Colonic mucosa (tissue), 4 donors: ENCODE measurements at places on chromosomes 11 and 22. TPM values are rescaled to one million over a fixed set of nuclear protein-coding genes. Genes with fewer than 3 reads are reported as not detected.

DNA sequence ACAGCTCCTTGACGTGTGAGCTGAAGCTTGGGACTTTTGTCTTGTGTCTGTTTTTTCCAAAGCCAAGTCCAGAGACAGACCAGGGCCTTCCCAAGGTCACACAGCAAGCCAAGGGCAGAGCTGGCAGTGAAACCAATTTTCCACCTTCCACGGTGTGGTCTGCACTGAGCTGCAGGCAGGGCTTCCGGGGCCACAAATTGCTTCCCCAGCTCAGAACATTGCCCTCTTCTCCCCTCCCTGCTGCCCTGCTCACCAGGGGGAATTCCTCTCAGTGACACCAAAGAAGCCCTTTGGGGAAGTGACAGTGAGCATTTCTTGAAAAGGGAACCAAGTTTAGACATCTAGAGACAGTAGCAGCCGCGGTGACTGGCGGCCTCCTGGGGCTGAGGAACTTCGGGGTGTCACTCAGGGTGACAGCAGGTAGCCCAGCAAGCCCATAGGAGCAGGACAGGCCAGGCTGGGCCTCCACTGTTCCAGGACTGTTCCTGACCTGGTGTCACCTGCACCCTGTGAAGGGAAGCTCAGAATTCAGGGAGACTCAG lies 9.2 kb downstream of the FXYD2 start:
- peaks cover 18% of the 10 kb centered on the region for H3K4me1 ChIP-seq
- peak overlapping the region; percentile 67 for H3K27ac ChIP-seq
- no peaks in the 10 kb centered on the region for H3K27me3 ChIP-seq
- H3K36me3 ChIP-seq = no peaks in the 10 kb centered on the region

The KRTAP5-8 gene
- not detected for total RNA-seq

- H3K4me3 ChIP-seq = no peak overlapping the region
- H3K4me1 ChIP-seq = peaks cover 7% of the 10 kb centered on the region
- H3K27ac ChIP-seq = no peak overlapping the region
- no peak for DNase-seq
Measured at GRCh38 chr11:74014880-74015279, 6.0 kb upstream of the UCP3 start.

- H3K4me3 ChIP-seq = no peak overlapping the region
- no peaks in the 10 kb centered on the region for H3K4me1 ChIP-seq
- no peaks in the 10 kb centered on the region for H3K36me3 ChIP-seq
- H3K27ac ChIP-seq = no peak overlapping the region
- peaks cover 10% of the 10 kb centered on the region for H3K27me3 ChIP-seq
- no peak for DNase-seq
Measured at GRCh38 chr22:50002791-50003190, 9.8 kb downstream of the IL17REL start.

DNA sequence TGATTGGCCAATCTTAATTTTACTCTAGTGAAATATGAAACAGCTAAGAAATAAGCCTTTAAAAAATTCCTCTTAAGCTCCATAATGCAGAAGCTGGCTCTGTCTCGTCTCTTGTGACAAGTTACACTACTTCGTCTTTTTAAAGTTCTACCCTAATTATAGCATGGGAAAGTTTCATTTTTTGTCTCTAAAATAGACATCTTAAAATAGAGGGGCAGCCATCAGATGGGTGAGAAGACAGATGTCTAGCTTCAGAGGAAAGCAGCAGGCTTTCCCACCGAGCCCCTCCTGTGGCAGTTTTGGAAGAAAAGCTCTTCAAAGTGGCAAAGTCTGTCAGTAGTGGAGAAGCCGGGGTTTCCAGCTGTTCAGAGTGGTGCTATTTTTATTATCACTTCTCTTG lies 39.5 kb downstream of the XRRA1 start:
- DNase-seq = no peak
- no peaks in the 10 kb centered on the region for H3K36me3 ChIP-seq
- H3K4me3 ChIP-seq = no peak overlapping the region

- H3K27me3 ChIP-seq = no peaks in the 10 kb centered on the region
- H3K36me3 ChIP-seq = no peaks in the 10 kb centered on the region
- no peak for DNase-seq
- no peak overlapping the region for H3K27ac ChIP-seq
Measured at GRCh38 chr22:20058989-20059770, 20.9 kb upstream of the DGCR8 start.

The RNASEH2C gene
- total RNA-seq = 26.1 TPM

GRCh38 chr22:43740587-43741270 lies 71.4 kb downstream of the EFCAB6 start:
- H3K36me3 ChIP-seq = no peaks in the 10 kb centered on the region
- H3K27ac ChIP-seq = no peak overlapping the region
- no peak for DNase-seq
- no peaks in the 10 kb centered on the region for H3K27me3 ChIP-seq

DNA sequence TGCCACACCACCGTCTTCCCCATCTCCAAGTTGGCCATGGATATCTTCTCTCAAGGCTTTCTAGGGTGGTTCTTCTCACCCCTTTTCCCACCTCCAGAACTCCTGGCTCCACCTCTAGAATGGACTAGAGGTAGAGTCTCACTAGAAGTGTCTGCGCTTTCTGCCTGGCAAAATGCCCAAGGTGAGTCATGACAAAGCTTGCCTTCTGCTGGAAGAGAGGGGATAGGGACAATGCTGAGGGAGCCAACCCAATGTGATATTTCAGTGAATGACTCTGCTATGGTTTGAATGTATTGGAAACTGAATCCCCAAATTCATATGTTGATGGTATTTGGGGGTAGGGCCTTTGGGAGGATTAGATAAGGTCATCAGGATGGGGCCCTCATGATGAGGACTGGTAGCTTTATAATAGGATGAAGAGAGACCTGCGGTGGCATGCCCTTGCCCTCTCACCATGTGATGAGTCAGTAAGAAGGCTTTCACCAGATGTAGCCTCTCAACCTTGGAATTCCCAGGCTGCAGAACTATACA lies 4.1 kb upstream of the CD82 start:
- H3K27me3 ChIP-seq = no peaks in the 10 kb centered on the region
- no peaks in the 10 kb centered on the region for H3K36me3 ChIP-seq
- no peak overlapping the region for H3K4me3 ChIP-seq
- no peak overlapping the region for H3K27ac ChIP-seq
- no peak for DNase-seq

DNA sequence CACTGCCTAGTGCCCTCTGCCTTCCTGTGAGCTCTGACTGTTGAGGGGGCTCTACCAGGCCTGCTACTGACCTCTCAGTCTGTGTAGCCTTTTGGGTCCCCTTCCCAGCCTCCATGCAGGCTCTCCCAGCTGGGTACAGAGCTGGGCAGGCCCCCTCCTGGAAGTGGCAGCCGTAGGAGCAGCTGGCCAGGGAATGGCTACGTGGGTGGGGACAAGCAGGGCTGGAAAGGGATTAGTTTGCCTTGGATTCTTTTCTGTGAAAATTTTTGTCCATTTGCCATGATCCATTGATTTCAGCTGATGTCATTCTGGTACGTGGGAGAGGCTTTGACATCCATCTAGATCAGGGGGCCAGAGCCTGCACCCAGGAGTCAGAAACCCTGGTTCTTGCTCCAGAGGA lies 23.9 kb upstream of the NECTIN1 start:
- H3K27me3 ChIP-seq = no peaks in the 10 kb centered on the region
- H3K36me3 ChIP-seq = no peaks in the 10 kb centered on the region
- DNase-seq = no peak
- no peak overlapping the region for H3K27ac ChIP-seq

The RFPL3 gene
- total RNA-seq = not detected

DNA sequence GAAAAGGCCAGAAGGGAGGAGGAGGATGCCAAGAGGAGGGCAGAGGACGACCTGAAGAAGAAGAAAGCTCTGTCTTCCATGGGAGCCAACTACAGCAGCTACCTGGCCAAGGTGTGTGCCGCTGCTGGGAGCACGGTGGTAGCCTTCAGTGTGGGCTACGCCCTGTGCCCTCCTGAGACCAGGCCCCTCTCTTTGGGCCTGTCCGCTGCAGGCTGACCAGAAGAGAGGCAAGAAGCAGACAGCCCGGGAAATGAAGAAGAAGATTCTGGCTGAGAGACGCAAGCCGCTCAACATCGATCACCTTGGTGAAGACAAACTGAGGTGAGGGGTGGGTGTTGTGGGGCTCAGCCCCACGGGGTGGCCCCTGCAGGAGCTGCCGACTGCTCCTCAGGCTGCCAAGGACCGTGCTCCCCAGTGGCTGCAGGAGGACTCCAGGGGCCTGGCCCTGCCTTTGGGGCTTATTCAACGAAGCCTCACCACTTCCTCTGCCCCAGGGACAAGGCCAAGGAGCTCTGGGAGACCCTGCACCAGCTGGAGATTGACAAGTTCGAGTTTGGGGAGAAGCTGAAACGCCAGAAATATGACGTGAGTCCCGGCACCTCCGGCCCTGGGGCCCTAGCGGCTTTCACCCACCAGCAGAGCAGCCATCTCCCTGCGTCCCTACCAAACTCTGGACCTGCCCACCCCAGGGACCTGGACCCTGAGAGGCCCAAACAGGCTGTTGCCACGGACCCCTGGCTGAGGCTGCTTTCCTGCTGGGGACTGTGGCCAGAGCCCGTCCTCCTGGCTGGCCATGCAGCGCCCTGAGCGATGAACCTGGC lies 12.6 kb upstream of the MRPL23 start:
- no peaks in the 10 kb centered on the region for H3K4me1 ChIP-seq
- no peaks in the 10 kb centered on the region for H3K36me3 ChIP-seq
- H3K4me3 ChIP-seq = no peak overlapping the region
- H3K27me3 ChIP-seq = no peaks in the 10 kb centered on the region
- DNase-seq = no peak
